ENCODE measurements at places on chromosomes 13 and 19.

DNA sequence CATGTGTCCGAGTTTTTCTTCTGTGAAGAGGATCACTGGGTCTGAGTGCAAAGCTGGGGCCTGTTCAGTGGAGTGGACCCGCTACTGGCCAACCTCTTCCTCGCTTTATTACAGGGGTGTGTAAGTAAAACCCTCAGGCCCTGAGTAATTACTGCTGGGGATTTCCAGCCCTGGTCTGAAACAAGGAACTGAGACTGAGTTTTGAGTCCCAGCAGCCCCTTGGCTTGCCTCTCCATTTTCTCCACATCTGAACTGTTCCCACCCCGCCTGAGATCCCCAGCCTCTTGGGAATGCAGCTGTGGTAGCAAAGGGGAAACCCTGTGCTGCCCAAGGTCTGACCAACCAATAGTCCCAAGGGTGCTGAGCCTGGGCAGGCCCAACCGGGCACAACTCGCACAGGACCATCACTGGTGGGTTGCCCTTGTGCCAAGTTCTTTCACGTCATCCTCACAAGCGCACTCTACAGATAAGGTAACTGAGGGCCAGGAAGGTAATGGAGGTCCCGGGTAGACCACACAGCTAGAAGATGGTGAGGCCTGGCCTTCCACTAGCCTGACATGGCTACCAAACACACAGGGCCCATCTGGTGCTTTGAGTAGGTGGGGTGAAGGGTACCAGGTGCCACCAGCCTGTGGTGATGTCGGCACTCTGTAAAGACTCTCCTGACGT, 13.7 kb upstream of the SLC35E1 start:
- no peak for DNase-seq

- no peak for DNase-seq
Measured at GRCh38 chr13:57739543-57740190, 108.1 kb downstream of the PCDH17 start.

- no peak for DNase-seq
Measured at GRCh38 chr13:66367356-66367755, 862.8 kb downstream of the PCDH9 start.

DNA sequence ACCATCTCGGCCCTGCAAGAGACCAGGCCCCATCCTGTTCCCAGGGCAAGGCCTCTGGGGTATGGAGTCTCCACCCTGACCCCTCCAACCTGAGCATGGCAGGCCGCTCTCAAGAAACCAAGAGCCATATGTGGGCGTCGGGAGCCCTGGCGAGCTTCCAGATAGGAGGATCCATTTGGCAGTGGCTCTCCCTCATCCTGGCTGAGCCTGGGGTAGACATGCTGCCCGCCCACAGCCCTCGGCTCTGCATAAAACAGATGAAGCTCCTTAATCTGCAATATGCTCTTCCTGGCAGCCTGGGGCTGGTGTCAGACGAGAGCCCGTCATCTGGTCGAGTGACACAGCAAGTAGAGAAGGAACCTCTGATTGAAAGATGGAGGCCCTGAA, 6.1 kb downstream of the ATP13A1 start:
- DNase-seq = no peak

DNA sequence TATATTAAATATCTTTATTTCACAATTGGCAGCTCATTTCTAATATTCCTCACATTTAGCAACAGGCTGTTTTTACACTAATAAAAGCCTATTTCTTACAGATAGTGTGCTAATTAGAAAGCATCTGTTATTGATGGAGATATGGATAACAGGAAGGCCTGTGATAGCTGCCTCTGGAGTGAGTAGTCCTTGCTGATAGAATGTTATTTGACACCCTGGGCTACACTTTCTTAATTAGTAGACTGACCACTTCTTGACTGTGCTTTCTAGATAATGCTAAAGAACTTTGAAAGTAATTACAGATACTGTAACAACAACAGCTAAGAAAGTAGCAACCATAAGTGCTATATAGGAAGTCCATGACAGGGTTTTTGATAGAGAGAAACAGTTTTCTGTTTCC, 554.3 kb downstream of the DIAPH3 start:
- DNase-seq = no peak

- no peak for DNase-seq
Measured at GRCh38 chr19:50418176-50419021, at the start of gene SPIB. TSS of gene SPIB (plus strand) at chr19:50418938. CDS start at chr19:50418963, 25 bp downstream.

DNA sequence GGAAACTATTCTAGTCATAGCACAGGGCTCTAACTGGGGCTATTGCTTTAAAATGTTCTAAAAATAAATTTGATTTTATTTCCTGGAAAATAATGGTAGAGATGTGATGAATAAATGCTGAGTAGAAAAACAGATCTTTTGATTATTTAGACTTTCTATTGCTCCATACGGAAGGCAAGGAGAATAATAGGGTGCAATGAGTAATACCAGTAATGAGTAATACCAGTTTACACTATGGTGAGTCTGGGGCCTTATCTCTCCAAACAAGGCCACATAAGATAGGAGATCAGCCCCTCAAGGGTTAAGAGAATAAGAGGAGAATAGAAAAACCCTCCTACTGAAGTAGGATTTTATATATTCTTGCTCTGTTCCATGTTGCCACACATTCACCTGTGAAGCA, 390.4 kb downstream of the KLF5 start:
- no peak for DNase-seq

- peak; percentile 90 for DNase-seq
Measured at GRCh38 chr13:45367358-45367757, 26.4 kb upstream of the TPT1 start.

Data from stimulated activated CD8-positive, alpha-beta memory T cell treated with anti-CD3 and anti-CD28 coated beads, Interleukin-7, amount 100 ng/mL, for 4 hours (primary cell).